EL (cell line): ENCODE measurements at places on chromosomes 16 and 17.

GRCh38 chr16:14236401-14236800 is 165.3 kb downstream of the MRTFB start:
- no peak for DNase-seq

- DNase-seq: no peak
These were observed 245.1 kb downstream of the C16orf95 start for GRCh38 chr16:87072101-87072500.

DNA sequence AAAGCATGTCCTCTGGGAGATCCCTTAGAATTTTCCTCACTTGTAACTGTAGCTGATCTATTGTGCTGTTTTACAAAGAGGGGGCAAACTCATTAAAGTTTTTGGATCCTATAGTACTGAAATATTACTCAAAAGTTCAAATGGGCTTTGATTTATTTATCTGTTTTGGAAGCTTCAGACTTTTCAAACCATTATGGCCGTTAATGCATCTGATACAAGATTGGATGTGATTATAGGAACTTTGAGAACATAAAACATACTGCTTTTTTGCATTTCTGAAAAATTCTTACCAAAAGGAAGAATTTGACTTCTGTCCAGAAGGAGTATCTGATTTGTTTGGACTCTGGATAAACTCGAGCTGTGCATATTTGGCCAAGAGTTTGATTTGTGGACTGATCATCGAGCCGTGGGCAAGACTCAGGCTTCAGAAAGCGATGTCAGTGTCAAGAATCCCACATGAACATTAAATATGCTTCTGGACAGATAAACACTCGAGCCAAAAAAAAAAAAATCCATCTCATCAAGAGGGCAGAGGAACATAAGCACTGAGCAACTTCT is 8.2 kb upstream of the MARCHF10 start:
- DNase-seq: no peak

DNA sequence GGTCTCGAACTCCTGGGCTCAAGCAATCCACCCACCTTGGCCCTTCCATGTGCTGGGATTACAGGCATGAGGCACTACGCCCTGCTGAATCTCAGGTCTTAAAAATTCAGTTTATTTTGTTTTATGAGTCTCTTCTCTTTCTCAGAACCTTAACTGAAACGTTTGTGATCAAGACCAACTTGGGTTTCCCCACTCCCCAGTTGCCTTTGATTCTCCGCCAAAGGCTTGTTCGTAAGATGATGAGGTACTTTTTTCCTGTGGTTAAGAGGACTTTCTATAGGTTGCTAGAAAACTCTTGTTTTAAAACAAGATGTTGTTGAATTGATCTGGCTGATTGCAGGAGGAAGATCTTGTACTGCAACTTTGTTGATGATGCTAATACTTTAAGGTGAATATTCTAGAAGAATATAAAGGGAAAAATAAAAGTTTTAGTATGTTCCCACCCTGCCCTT is 11.7 kb downstream of the ABCC1 start:
- no peak for DNase-seq

DNA sequence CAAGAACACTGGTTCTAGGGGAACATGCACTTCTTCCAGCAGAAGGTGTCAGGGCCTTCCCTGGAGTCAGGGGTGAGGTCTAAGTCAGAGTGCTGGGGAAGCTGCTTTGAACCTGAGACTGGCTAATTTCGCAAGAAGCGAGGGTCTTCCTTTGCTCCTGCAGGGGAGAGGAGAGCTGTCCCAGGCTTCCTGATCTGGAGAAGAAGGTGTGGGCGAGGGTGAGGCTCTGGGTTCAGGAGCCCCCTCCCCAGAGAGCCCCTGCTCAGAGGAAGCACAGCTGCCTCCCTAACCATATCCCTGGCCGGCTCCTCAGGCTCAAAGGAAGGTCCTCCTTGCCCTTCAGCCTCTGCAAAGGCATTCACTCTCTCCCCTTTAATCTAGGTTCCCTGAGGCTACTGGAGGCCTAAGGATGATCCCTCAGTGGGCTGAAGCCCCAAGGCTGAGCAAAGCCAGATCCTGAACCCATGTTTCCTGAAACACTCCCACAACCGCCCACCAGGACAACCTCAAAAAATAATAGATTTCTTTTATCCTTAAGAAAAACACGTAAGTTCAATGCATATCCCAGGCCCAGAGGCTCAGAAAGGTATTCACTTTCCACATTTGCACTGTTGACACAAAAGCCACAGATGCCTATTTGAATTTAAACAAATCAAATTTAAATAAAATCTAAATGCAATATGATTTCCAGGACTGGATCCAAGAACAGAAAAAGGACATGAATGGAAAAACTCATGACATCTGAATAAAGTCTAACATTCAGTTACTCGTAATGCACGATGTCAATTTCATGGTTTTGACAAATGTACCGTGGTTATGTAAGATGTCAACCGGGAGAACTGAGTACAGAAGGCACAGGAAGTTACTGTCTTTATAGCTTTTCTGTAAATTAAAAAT is 71.5 kb upstream of the RCVRN start:
- DNase-seq: no peak

DNA sequence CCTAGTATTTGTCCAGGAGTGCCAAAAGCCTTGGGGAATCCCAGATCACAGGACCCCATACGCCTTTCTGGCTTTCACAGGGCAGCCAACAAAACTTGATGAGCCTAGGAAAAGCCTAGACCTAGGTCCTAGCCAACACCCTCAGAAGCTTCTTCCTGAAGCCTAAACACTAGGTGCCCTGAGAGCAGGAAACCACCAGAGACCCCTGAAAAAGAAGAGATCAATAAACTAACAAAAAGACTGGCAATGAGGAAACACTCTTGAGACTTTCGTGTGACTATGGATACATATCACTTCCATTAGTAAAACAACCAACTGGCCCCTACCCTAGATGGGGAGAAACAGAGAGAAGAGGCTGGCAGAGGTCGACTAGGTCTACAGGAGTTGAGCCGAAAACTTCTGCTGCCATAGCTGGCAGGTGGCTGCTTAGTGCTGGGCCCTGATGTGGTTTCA is 1.2 kb downstream of the ORMDL3 start:
- no peak for DNase-seq

DNA sequence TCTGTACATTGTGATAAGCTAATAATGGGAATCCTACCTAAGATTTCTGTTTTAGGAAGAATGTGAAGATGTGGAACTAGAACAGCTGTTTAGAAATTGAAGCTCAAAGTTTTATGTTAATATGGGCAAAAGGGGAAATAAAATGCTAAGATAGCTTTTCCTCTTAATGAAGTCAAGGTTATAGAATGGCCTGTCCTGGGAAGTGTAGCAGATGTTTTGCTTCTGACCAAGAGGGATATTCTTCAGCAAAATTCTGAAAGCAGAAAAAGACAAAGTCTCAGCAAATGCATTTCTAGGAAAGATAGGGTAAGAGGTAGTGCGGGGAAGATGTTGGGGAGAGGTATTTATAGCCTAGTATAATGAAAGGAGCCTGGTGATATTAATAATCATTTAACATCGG is 13.1 kb downstream of the MAP3K3 start:
- DNase-seq: no peak

GRCh38 chr17:44689477-44690217 is at the start of gene CCDC43:
CCDC43 (minus strand) TSS chr17:44689776; CDS start chr17:44689753, 23 bp downstream.
- peak; percentile 97 for DNase-seq

- no peak for DNase-seq
These were observed 14.0 kb upstream of the RBFOX3 start for GRCh38 chr17:79624718-79625478.

GRCh38 chr16:67731753-67732095 is 12.6 kb upstream of the GFOD2 start:
- no peak for DNase-seq

DNA sequence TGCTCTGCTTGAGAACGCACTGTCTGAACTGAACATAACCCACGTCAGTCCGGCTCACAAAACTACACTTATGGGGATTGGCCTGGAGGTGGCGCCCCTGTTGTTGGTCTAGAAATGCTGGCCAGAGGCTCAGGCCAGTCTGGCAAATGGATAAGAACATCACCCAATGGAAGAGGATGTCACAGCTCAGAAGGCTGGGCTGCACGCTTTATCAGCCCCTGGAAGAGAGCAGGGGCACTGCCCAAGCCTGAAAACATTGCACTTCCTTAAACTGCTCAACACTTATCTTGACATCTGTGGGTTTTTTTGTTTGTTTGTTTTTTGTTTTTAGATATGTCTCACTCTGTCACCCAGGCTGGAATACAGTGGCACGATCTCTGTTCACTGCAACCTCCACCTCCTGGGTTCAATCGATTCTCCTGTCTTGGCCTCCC is 24.8 kb upstream of the BPTF start:
- peak; percentile 79 for DNase-seq
